Chondrocyte (in vitro differentiated cells): ENCODE measurements at places on chromosomes 5 and 9. TPM values are rescaled to one million over a fixed set of nuclear protein-coding genes. Genes with fewer than 3 reads are reported as not detected.

- no peak overlapping the region for H3K4me3 ChIP-seq
- DNase-seq, result no peak
- H3K27ac ChIP-seq, result peak overlapping the region; percentile 52
- H3K36me3 ChIP-seq, result peaks cover 1% of the 10 kb centered on the region
- peaks cover 46% of the 10 kb centered on the region for H3K4me1 ChIP-seq
- no peaks in the 10 kb centered on the region for H3K27me3 ChIP-seq
Measured at GRCh38 chr5:55509796-55510522, 24.8 kb downstream of the PLPP1 start.

FAM221B gene
- total RNA-seq, result not detected in 3 replicates

GRCh38 chr9:28770827-28771226 lies 1197.5 kb upstream of the C9orf72 start:
- H3K27ac ChIP-seq, result no peak overlapping the region
- H3K36me3 ChIP-seq, result no peaks in the 10 kb centered on the region
- no peak overlapping the region for H3K4me3 ChIP-seq
- no peak for DNase-seq

DNA sequence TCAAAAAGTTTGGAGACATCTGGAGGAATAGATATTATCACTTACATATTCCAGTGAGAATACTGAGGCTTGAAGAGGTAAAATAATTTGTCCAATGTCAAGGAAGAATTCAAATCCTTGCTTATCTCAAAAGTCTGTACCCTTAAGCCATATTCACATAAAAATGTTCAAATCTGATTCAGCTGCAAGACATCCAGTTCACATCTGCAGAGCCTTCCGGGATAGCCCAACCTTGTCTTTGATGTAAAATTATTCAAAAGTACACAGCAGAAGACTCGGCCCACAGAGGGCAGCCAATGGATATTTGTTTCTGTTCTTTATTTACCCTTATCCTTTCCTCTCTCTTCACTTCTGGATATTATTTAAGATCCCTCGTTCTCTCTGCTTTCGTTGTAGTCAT lies 1183.8 kb upstream of the WWC1 start:
- H3K4me1 ChIP-seq, result no peaks in the 10 kb centered on the region
- H3K36me3 ChIP-seq, result no peaks in the 10 kb centered on the region
- no peak overlapping the region for H3K27ac ChIP-seq

- no peaks in the 10 kb centered on the region for H3K4me1 ChIP-seq
- H3K27me3 ChIP-seq, result peaks cover 38% of the 10 kb centered on the region
- H3K4me3 ChIP-seq, result no peak overlapping the region
Measured at GRCh38 chr5:170273968-170274710, 23.4 kb downstream of the LCP2 start.

GRCh38 chr9:94829380-94830070 lies 103.0 kb downstream of the AOPEP start:
- H3K27ac ChIP-seq, result no peak overlapping the region
- H3K36me3 ChIP-seq, result peaks cover 13% of the 10 kb centered on the region
- no peak for DNase-seq
- no peak overlapping the region for H3K4me3 ChIP-seq
- H3K27me3 ChIP-seq, result no peaks in the 10 kb centered on the region
